ENCODE measurements at places on chromosomes 12 and 14.

DNA sequence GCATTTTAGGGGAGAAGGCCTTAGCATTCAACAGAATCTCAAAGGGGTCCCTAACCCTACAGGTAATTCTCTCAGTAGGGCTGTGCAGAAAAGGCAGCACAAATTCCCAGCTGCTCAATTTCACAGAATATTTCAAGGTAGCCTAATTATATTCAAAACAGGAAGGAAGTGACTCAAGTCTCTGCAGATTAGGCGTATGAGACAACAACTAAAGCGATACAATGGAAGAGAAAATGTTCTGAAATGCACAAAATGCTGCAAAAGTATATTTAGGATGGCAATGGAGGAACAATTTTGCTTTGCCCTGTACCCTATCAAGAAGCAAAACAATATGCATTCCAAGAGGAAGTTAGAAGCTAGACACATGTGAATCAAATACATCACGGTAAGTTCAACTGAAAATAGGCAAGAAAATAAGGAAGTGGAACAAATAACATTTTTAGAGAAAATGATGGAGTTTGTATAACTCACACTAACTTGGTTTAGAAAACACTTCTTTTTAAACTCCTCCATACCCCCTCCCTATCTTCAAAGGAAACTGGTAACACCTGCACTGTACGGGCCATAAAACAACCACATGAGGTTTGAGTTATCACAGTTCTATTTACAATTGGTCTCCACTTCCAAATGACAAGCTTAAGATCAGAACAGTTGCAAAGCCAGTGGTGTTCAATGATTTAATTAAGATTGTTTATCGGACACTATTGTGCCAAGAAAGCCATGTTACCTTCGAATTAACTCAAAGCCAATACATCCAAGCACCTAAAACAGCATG lies 1.6 kb downstream of the GIT2 start:
- no peak for DNase-seq

DNA sequence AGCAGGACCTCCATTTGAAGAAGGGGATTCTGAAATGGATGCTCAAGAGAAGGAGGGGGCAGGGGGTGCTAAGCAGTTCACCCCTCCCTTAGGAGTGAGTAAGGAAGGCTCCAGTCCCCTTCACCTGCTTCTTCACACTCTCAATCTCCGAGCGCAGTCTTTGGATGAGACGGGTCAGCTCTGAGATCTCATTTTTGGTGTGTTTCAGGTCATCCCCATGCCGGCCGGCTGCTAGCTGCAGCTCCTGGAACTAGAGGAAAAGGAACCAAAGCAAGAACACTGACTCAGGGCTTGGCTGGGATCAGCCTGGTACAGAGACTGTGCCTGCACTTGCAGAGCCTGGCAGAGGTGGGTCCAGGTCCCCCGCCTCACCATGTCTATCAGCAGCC lies 7.3 kb downstream of the KRT73 start:
- DNase-seq, result no peak

- no peak for DNase-seq
Measured at GRCh38 chr14:50285861-50286260, 26.2 kb downstream of the L2HGDH start.

GRCh38 chr14:104187121-104187889 lies 48.9 kb downstream of the KIF26A start:
- no peak for DNase-seq

- DNase-seq, result no peak
Measured at GRCh38 chr14:98470663-98471062, 801.3 kb downstream of the BCL11B start.

DNA sequence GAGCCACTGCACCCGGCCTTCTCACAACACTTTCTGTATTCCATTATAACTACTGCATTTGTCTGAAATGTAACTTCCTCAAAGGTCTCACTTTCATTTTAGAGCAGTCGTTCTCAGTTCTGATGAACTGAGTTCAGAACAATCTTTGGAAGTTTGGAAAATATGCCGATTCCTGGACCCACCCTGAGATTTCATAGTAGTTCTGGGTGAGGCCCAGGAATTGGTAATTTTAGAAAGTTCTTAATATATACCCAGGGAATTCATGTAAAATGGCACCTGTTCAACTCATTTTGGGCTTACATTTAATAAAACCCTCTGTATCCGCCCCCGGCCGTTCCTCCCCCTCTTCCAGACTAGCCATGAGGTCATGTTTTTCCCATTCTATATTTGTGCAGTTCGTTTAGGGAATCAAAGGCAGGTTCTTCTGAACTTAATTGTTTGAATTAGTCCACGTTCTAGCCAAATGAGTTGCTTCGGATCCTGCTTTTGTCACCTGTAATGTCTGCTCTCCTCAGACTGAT lies 5.9 kb downstream of the GSG1 start:
- peak; percentile 44 for DNase-seq

Data from right kidney (tissue), 9 donors.